ENCODE measurements at places on chromosomes 5 and 9. TPM values are rescaled to one million over a fixed set of nuclear protein-coding genes. Genes with fewer than 3 reads are reported as not detected.

GRCh38 chr5:171226096-171226754, 82.8 kb upstream of the TLX3 start:
- no peak for DNase-seq

DNA sequence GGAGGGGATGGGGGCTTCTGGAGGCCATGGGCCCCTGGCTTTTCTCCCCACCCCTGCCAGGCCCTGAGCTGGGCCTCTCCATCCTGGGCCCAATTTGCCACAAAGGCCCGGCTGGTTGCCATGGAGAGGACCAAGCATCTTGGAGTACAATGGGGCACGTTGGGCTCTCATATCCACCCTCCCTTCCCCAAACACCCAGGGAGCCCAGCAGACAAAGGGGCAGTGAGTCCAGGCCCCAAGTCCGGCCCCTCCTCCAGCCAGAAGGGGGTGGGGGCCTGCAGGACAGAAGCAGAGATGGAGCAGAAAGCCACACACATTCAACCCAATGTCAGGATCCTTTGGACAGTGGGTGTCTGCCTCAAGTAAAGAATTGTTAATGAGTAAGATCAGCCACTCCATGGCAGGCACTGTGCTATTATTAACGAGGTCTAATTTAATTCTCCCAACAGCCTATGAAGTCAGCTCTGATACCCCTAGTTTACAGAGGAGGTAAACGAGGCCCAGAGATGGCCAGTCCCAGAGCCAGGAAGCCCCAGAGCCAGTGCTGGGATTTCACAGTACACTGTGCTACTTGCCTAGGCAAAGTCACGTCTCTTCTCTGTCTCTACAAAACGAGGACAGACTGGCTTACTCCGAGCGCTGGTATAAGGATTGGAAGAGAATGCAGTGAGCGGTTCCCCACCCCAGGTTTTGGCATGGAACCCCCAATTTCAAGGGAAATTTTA, 2.3 kb downstream of the CRB2 start:
- no peak for DNase-seq

The LCN12 gene
- total RNA-seq: 3.6 TPM

DNA sequence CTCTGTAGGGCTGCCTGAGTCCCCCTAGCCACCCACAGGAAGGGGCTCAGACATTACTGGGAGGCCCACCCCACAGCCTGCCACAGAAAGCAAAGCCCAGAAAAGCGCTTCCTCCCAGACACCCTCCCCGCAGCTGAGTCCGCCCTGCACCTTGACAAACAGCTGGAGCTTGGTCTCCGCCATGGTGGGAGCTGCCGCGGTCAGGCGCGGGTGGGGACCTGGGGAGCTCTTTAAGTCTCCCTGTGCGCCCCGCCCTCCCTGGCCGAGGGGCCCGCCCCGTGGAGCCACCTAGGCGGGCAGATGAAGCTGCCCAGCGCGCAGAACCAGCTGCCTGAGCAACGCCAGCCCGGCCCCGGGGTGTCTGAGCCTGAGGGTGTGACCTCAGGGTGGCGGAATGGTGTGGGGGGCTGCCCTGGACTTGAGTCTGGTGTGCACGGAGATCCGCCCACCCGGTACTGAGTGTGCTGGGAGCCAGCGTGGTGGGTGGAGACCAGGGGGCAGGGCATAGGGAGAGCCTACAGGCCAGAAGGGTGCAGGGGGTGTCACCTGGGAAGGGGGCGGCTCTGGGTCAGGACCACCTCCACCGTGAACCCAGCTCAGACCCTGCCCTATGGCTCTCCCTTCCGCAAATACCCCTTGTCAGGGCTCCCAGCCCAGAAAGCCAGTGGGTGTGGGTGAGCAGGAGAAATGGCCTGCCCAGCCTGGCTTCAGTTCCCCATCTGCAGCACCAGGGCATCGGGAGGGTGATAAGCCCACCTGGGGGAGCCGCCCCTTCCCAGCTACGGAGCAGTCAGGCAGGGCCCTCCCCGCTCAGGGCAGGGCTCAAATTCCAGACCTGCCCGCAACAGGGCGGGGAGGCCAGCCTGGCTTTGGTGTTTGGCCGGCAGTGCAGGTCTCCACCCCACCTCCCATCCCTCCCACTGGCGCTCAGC, at the start of gene CLIC3:
Gene CLIC3, minus strand, starts transcription at position 208 of the 932 bp plus-strand sequence. Its CDS starts 25 bp downstream, at position 183.
- no peak for DNase-seq

DNA sequence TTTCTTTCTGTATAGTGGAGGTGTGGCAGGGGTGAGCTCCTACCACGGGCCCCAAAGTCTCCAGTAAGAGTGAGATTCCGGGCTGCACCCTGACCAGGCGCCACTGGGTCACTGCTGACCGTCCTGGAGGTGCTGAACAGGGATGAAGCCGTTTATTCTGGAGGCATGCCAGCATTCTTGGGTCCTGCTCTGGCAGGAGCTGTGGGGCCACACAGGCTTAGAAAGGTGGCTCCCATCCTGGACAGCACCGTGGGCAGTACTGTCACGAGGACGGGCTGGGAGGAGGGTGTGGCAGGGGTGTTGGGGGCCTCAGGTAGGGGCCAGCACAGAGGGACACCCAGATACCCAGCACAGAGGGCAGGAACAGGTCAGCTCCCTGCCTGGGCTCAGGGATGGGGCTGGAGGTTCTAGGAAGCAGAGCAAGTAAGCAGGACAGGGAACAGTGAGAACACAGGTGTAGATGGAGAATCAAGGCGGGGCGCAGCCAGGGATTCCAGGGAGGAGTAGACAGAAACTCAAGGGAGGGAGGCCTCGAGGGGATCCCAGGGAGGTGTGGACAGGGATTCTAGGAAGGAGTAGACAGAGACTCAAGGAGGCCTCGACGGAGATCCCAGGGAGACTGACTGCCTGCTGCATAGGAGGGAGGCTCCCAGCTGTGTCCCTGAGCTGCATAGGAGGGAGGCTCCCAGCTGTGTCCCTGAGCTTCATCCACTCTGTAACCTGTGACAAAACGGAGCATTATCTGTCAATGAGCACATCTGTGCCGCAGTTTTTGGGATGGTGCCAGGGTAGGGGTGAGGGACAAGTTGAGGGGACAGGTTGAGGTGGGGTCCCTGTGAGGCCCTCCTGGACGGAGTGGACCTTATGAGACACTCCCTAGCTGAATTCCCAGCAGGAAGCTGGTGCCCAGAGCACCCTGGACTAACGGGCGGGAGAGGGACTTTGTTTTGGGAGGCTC, 1.1 kb upstream of the PLEKHG4B start:
- DNase-seq: no peak

GRCh38 chr5:72226950-72227349, 93.1 kb downstream of the MRPS27 start:
- DNase-seq: peak; percentile 32

DNA sequence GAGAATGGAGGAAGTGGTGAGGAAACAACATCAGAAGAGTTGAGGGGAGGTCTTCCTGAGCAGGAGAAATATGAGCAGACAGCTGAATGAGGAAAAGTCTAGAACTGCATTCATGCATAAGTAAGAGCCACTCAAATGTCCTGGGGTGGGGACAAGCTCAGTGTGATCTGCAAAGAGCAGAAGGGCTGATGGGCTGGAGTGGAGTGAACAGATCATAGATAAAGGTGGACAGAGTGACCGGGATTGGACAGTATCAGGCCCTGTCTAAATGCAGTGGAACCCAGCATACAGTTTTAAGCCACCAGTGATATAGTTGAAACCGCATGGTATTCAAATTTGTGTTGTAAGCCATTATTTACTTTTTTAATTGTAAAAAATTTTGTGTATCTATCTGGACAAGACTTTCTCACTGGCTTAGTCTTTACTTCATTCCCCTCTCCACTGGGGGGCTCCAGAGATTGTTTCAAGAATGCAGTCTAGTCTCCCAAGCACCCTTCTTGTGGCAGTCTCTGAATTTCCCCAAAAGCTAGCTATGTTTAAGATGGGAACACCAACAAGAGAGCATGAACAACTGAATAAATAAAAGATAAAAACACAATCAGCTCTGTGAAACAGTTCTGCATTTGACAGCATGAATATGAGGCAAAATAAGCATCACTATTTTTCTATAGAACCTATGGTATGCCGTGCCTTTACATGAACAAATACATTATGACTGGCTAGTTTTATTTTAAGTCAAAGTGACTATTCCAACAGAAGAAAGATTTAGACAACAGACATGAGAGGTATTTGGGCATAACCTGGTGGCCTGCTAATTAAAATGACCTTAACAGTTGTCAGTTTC, 10.7 kb upstream of the STK32A start:
- no peak for DNase-seq

The GAPT gene
- total RNA-seq: 1.4 TPM

- DNase-seq: no peak
These were observed 803.8 kb upstream of the ZNF608 start for GRCh38 chr5:125550274-125550673.
